ENCODE measurements at places on chromosomes 2 and 18.
A peak's percentile ranks its signal among the peaks of the same experiment; 100 is the strongest.

DNA sequence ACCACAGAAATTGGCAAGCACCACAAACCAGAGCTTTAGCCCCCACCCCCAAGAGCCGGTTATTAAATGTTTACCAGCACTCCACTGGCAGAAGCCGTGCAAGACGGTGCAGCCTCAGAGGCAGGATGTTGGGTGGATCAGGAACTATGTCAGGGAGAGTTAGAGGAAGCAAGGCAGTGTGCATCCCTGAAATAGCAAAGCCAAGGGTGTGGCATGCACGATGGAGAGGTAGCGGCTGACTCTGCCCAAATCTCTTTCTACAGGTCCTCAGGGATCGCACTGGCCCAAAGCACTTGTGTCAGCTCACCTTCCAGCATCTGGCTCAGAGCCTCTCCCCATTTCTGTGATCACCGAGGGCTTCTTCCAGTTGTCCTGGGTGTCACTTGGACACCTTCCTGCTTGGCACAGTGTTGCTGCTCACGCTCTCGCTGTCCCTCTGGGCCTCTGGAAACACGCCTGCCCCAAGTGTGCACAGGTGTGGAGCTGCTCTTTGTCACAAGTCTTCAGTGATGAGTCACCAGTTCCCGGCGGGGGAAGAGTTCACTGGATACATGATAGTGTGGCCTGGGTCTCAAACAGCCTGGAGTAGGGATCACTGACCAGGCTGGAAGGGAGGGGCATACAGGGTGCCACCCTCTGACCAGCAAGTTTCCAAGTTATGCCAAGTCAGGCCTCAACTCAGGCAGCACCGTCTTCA is 17.3 kb upstream of the B3GNT7 start:
- peak; percentile 50 for DNase-seq

DNA sequence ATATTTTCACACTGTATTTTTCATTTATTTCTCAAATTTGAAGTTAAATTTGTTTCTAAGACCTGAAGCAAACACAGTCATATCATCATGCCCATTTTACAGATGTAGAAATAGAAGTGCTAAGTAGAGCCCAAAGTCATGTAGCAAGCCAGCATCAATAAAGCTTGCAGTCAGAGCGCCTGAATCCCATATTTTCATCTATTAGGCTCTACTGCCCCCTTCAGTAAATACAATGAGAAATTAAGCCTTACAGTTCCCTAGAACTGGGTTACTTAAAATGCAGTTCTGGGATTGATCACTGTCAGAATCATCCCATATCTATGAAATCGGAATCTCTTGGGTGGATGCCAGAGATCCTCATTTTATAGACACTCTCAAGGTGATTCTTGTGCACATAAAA is 419.9 kb downstream of the TGIF1 start:
- DNase-seq: peak; percentile 58

DNA sequence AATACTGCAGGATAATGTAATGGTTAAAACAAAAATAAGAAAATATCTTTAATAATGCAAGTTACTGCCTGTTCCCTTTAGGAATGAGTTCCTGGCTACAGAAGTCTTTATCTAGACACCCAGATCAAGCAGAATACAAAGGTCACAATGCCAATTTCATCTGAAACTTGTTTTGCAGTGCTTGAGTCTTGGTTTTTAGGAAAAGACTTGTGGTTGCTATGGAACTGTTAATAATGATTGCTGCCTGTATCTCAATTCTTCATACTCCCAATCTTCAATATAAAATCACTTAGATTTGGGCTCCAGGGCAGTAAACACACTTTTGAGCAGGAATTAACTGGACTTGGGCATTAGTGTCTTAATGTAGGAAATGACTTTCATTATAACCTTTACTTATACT is 14.2 kb downstream of the CAVIN2 start:
- DNase-seq: no peak

DNA sequence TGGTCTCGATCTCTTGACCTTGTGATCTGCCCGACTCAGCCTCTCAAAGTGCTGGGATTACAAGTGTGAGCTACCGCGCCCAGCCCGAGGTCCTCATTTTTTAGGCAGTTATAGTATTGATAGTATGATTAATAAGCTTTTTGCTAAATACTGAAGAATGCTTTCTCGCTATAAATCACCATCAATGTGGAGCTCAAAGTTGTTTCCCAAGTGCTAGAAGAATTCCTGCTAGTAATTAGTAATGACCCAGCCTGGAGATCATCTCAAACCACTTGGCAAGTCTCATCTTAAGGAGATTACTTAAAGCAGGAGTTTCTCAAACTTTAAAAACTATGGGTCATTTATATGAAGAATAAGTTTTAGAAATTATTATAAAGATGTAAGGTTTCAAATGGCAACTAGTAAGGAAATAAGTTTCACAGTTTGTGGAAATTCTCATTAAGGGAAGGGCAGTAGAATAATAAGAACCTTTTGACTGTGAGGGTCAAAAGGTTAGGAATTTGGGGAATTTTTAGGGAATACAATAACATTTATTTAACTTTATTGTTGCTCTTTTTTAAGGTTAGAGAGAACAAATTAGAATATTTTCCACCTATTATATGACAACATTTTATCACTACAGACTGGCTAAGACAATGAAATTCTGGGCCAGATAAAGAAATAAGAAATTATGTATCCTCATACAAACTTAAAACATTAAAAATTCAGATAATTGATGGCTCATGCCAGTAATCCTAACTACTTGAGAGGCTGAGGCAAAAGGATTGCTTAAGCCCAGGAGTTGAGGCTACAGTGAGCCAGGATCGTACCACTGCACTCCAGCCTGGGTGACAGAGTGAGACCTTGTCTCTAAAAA is 148.6 kb upstream of the MAP3K20 start:
- no peak for DNase-seq

- DNase-seq: peak; percentile 64
Observed at GRCh38 chr2:20225294-20226151, 593 bp upstream of the SDC1 start.

- no peak for DNase-seq
Observed at GRCh38 chr2:84306361-84306760, 152.7 kb downstream of the SUCLG1 start.

- DNase-seq: no peak
Observed at GRCh38 chr18:29361843-29362242, 1184.9 kb upstream of the CDH2 start.

DNA sequence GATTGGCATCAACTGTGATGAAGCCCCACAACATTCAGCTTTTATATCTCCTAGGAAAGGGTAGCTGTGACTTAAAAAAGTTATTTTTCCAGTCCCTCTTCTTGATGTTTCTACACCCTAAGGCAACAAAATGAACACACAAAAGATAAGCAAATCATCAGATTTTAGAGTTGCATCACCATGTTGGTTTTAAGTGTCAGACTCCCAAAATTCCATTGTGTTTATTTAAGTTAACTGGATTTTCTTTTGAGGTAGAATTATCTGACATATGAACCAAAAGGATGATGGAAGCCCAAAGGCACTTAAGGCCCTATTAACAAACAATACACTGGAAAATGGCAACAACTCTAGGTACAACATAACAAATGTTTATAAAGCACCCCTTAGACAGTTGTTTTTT is 261.7 kb upstream of the SLC39A10 start:
- DNase-seq: no peak

DNA sequence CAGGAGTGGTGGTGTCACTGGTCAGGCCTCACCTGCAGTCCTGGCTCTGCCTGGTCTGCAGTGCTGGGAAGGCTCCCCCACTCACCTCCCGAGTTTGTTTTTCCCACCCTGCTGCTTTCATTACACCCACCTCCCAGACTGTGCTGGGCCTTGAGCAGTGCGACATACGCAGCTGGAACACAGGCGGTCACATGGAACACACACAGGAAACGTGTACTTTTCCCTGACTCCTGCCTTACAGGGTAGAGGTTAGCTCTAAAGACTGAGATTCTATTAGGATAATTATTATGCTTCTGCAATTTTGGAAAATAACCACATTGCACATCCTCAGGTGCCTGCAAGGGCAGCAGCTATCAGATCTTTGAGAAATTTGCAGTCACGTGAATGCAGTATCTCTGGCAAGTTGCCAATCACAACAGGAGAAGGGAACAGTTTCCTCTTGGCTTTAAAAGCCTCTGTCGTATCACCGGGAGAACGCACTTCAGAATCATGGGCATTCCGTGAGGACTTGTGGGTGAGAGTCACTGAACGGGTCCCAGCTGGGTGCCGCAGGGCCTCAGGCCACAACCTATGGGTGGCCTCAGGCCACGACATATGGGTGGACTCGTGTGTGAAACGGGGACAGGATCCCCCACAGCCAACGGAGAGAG is 136.5 kb downstream of the ZNF236 start:
- DNase-seq: no peak

- DNase-seq: no peak
Observed at GRCh38 chr2:160813506-160813858, 319.9 kb upstream of the RBMS1 start.

GRCh38 chr2:201806442-201807170 is at the start of gene CDK15:
Gene CDK15, plus strand, starts transcription at chr2:201806537. Its CDS starts 128 bp downstream, at chr2:201806665.
- peak; percentile 76 for DNase-seq

- no peak for DNase-seq
Observed at GRCh38 chr18:58303363-58303762, 259.3 kb downstream of the NEDD4L start.

GRCh38 chr2:171545086-171545485 is 22.8 kb downstream of the CYBRD1 start:
- no peak for DNase-seq

DNA sequence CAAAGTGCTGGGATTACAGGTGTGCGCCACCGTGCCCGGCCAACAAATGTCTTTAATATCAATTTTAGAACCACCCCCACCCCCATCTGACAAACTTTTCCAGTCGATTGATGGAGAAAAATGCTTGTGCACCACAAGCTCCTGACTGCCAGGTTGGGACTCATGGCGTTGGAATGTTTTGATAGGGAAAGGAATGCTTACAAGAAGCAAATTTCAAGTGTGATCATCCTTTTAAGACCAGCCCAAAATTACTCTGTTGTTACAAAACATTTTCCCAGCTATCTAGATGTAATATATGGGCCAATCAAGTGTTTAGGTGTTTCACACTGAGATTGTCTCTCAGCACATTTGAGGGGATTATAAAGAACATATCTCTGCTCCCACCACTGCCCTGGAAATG is 45.2 kb downstream of the UBXN4 start:
- peak; percentile 54 for DNase-seq

- no peak for DNase-seq
Observed at GRCh38 chr2:176074919-176075425, 8.8 kb downstream of the EVX2 start.

DNA sequence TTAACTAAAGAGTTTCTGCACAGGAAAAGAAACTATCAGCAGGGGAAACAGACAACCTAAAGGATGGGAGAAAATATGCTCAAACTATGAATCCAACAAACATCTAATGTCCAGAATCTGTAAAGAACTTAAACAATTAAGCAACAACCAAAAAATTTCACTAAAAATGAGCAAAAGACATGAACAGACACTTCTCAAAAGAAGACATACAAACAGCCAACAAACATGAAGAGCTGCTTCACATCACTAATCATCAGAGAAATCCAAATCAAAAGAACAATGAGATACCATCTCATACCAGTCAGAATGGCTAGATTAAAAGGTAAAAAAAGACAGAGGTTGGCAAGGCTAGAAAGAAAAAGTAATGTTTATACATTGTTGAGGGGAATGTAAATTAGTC is 8.8 kb upstream of the GULP1 start:
- DNase-seq: no peak

- no peak for DNase-seq
Observed at GRCh38 chr18:14179306-14179705, 47.1 kb upstream of the ZNF519 start.

DNA sequence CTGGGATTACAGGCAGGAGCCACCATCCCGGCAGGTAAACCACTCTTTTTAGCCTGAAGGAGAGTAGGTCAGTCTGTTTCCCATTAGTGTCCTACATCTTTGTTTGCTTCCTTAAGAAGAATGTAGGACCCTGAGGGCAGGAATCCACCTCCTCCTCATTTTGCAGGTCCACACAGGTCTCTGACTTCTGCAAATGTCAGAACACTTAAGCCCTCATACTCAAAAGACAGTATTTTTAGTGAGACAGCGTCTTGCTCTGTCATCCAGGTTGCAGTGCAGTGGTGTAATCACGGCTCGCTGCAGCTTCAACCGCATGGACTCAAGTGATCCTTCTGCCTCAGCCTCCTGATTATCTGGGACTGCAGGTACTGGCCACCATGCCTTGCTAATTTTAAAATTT is 9.3 kb downstream of the PSTPIP2 start:
- DNase-seq: no peak

- DNase-seq: no peak
Observed at GRCh38 chr2:134875309-134875708, 36.9 kb downstream of the ACMSD start.

DNA sequence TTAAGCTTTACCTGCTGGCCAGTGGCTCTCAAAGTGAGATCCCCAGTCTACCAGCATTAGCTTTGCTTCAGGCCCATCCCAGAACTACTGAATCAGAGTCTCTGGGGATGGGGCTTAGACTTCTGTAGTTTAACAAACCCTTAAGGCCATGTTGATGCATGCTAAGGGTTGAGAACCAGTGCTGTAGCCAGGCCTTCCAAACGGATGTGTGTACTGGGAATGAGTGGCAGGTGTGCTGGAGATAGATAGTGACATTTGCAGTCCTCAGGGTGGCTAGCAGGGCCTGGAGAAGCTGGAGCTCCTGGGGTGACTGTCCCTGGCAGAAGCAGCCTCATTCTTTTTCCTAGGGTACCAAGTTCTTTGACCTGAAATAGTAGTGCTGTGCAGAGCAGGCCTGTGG is 148.5 kb downstream of the PPP1R1C start:
- DNase-seq: no peak

DNA sequence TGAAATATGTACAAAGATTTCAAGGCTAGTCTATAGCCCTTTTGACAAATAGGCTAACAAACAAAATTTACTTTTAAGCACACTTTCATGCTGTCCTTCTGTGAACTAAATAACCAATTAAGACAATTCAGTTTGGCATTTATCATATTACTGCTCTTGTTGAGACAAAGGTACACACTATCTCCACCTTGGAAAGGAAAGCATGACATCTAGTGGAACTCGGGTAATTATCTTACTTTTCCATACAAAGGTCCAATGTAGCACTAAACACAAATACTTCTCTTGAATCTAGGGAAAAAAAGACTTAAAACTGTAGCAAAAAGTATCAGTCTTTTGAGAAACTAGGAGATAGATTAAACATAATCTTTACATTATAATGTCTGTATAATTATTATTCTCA is 125.0 kb upstream of the CD226 start:
- DNase-seq: peak; percentile 28

- DNase-seq: no peak
Observed at GRCh38 chr2:145190031-145190703, 670.2 kb upstream of the ZEB2 start.

GRCh38 chr2:156562124-156562523 is 125.9 kb downstream of the GPD2 start:
- peak; percentile 45 for DNase-seq

GRCh38 chr2:1101982-1102590 is 151.4 kb downstream of the SNTG2 start:
- DNase-seq: no peak
